Left cardiac atrium (tissue), 4 donors: ENCODE measurements at places on chromosomes 16 and 17. TPM values are rescaled to one million over a fixed set of nuclear protein-coding genes. Genes with fewer than 3 reads are reported as not detected.
A peak's percentile ranks its signal among the peaks of the same experiment; 100 is the strongest.

The KRTAP1-3 gene
- total RNA-seq: not detected

The CIITA gene
- 6.6 TPM for total RNA-seq

The CNTNAP4 gene
- total RNA-seq: not detected

- no peak for DNase-seq
Observed at GRCh38 chr16:27305839-27306442, 7.8 kb upstream of the IL4R start.

DNA sequence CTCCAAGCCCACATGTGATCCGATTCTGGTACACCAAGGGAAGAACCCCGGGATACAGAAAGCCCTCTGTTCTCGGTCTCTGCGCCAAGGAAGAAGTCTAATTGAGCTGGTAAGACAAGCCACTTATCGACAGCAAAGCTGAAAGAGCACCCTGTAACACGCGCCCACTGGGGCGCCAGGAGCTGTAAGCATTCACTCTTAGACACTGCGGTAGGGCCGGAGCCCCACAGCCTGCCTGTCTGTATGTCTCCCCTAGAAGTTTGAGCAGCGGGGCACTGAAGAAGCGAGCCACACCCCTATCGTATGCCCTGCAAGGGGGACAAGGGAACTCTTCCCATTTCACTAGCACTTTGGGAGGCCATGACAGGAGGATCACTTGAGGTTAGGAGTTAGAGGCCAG is 27.0 kb upstream of the MEIOC start:
- no peak for DNase-seq

GRCh38 chr17:74715144-74715543 is 2.4 kb upstream of the CD300LF start:
- DNase-seq: no peak

DNA sequence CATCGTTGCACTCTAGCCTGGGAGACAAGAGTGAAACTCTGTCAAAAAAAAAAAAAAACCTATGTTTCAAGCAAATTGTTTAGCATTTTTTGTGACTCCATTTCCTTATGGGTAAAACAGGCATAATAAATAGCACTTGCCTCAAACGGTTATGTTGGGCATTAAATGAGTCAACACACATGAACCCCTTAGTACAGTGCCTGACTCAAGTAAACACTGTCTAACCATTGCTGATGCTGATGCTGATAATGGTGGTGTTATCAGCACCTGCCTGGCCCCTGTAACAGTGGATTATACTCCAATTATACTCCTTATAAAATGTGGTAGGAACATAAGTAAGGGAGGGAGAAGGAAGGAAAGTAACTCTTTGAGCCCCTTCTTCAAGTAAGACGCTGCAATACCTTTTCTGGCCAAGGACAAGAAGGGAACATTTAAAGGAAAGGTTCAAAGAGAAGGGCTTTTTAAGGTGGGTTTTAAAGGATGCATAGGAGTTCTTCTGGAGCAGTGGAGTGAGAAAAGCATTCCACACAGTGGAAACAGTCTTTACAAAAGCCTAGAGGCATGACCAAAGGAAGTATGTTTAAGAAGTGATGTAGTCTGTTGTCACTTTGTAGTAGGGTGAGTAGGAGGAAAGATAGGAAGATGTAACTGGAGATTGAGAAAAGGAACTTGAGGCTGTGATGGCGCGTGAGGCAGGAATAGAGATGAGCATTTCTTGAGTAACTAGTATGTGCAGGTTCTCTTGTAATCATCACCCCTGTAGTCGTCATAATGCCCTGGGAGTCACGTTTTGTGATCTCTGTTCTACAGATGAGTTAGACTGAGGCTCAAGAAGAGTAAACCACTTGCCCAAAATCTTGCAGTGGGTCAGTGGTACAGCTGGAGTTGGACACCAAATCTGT is 4.3 kb downstream of the SCNN1B start:
- DNase-seq: no peak

DNA sequence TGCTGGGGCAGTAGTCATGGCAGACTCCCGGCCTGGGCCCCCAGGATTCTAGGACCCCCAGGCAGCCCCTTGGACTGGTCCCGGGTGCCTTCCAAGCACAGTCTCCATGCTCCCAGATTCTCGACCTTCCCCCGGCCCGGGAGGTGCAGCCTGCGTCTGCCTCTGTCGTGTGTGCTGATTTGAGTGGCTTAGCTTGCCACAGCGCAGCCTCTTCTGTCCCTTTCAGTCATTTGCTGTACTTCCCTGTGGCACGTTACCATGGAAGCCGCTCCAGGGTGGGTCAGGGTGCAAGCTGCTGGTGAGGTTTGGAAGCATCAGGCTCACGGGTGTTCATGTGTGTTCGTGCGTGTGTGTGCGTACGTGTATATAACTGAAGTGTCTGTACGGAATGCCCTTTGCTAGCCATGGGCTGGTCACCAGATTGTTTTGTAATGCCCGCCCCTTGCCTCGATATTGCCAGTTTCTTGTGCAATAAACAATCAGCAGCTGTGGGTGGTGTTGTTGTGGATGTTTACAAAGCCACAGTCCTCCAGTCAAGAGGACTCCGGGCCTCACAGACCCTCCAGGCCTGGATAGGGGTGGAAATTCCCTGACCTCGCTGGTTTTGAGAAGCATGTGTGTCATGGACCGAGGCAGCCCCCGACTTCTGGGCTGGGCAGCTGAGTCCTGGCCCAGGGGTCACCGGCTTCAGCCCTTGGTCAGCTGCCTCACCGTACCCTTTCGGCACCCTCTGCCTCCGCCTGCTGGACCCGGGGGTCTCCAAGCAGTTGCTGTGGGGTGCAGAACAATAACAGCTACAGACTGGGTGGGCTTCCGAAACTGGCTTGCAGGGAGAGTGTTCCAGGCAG is 9.7 kb upstream of the CLEC18A start:
- DNase-seq: no peak

DNA sequence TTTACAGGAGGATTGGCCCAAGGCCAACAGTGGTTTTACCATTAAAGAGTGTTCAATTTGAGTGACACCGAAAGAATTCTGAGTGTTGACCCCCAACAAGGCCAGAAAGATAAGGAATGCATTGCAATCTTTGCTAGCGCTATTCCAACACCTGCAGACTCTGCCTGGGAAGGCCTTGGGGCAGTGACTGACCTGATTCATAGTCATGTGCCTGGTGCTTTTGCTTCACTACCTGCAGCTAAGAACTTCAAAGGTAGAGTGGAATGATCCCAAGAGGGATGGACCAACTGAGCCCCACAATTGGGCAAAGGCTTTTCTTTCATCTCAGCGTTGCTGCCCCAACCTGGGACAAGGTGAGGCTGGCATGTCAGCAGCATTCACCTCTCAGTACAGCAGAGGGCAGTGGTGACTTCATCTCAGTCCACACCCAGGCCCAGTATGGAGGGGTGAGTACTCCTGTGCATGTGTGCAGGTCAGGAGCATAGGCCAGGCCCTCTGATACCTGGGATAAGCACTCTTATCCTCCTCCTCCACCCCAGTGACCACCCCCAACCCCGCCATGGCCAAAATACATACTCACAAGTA is 149.6 kb upstream of the GNAO1 start:
- peak; percentile 22 for DNase-seq

GRCh38 chr16:62752854-62753253 is 716.6 kb upstream of the CDH8 start:
- no peak for DNase-seq

DNA sequence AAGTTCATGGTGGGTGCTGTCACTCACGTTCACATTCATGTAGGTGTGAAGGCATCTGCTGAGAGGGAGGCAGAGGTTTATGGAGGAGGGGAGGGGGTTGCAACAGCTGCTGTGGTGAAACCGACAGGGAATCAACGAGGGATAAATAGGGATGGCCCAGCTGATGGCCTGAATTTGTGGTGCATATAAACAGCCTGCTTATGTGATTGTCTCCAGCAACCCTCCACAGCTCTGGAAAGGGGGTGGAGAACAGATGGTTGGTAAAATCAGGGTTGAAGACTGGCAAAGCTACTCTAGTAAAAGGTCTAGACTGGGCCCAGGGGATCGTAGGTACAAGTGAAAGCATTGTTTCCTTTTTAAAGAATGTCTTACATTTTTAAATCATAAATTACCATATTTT is 53.7 kb downstream of the IQCK start:
- DNase-seq: no peak

DNA sequence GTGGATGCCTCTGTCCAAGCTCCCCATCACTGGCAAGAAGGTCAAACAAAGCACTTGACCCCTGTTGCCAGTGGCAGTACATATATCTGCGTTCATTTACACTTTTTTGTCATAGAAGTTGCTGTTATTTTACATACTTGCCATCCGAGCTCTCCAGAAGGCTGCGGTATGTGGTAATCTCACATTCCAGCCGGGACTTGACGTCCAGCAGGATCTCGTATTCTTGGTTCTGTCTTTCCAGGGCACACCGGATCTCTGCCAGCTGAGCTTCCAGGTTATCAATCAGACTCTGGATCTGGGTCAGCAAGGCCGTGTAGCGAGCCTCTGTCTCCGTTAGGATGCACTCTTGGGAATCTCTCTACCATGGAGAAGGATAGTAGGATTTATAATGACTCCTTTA is 6.6 kb downstream of the KRT39 start:
- no peak for DNase-seq

DNA sequence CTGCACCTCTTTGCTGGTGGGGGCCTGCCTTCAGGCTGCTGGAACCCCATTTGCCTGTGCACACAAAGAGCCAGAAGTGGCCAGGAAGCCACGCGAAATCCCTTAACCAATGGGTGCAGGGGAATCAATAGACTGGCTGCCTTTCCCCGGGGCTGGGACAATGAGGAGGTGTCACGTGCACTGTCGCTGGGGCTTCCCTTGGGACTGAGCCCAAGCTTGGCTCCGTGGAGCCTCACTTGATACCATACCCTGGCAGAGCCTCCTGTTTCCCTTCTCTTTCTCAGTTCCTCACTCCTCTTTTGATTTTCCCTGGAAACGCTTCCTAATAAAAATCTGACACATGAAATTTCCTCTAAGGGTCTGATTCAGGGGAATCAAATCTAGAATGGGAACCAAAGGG is 38.8 kb upstream of the C16orf82 start:
- no peak for DNase-seq

DNA sequence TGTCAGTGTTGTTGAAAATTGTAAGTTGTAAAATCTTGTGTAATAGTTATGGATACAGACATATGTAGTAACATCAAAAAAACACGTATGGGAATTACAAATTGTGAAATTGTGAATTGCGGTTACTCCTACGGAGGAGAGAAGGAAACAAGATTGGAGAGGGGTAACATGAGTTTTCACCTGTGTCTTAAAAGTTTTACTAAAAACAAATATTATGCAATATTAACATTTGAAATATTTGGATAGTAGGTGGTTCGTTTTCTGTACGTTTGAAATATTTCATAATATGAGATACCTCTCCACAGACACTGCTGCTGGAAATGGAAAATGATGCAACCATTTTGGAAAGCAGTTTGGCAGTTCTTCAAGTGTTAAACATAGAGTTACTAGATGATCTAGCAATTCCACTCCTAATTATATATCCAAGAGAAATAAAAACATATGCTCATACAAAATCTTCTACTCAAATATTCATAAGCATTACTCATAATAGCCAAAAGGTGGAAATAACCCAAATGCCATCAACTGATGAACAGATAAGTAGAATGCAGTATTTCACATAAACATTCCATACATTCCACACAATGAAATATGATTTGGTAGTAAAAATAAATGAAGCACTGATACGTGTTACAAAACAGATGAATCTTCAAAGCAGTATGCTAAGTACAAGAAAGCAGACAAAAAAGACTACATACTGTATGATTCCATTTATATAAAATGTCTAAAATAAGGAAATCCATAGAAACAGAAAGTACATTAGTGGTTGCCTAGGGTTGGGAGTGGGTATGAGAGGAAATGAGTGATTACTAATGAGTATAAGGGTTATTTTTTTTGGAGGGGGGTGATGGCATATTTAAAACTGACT is 40.7 kb upstream of the ABCA10 start:
- DNase-seq: no peak

DNA sequence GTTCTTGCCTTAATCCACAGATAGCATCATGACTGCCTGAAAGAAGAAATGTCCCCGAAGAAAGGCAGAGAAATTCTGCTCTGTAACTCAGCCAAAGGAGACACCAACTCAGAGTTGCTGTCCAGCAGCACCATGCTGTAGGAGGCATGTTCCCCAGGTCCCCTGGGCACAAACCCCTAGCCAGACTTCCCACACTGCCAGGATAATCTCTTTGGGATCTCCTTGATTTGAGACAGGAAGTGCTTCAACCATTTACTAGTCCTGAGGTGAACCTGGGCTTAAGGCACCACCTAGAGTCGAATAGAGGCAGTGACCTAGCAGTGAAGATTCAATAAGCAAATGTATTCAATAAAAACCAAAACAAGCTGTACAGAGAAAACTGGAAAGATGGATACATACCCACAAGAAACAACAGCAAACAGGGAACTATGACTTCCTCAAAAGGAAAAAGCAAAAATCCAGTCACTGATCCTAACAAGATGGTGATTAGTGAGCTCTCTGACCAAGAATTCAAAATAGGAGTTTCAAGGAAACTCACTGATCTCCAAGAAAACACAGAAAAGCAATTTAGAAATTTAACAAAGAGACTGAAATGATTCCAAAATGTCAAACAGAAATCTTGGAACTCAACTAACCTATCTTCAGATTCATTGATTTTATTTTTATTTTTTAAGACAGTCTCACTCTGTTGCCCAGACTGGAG is 5.7 kb downstream of the OR4D2 start:
- DNase-seq: no peak
